ENCODE measurements at places on chromosomes 4 and X.

GRCh38 chrX:12988797-12989196 is 13.9 kb downstream of the TMSB4X start:
- DNase-seq: no peak

- DNase-seq: no peak
Measured at GRCh38 chr4:79964400-79965211, 108.4 kb downstream of the ANTXR2 start.

DNA sequence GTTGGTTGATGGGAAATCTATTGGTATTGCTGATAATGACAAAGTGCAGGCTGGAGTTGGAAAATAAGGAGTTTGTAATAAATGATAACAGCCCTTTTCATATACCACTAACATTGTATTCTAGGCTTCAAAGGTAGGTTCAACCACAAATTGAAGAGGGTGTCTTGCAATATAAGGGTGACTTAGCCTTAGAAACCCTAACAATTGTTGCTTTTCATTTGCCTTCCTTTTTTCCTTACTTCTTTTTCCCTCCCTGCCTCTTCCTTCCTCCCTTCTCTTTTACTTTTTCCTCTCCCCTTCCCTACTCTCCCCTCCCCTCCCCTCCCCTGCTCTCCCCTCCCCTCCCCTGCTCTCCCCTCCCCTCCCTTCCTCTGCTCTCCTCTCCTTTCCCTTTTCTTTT is 10.9 kb upstream of the AGA start:
- no peak for DNase-seq

GRCh38 chr4:8528713-8529112 is 51.5 kb upstream of the GPR78 start:
- no peak for DNase-seq

DNA sequence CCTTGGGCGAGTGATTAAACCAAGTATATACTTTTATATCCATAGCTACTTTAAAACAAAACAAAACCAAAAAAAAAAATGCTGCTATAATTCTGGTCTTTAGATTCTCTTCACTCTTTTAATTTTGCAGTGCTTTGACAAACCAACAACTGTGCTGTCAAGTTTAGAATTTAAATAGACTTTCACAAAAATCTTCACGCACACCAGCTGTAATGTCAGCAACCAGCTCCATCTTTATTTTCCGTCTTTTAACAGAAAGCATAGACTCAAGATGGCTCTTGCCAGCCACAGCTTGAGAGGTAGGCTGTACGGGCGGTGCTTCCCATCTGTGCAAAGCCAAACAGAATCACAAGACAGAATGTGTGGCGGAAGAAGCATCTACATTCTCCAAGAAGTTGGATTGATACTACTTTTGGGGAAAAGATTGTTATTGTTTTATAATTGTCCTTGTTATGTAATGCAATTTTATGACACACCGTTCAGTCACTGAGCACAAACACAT is 388.3 kb upstream of the MAGEC2 start:
- DNase-seq: no peak

DNA sequence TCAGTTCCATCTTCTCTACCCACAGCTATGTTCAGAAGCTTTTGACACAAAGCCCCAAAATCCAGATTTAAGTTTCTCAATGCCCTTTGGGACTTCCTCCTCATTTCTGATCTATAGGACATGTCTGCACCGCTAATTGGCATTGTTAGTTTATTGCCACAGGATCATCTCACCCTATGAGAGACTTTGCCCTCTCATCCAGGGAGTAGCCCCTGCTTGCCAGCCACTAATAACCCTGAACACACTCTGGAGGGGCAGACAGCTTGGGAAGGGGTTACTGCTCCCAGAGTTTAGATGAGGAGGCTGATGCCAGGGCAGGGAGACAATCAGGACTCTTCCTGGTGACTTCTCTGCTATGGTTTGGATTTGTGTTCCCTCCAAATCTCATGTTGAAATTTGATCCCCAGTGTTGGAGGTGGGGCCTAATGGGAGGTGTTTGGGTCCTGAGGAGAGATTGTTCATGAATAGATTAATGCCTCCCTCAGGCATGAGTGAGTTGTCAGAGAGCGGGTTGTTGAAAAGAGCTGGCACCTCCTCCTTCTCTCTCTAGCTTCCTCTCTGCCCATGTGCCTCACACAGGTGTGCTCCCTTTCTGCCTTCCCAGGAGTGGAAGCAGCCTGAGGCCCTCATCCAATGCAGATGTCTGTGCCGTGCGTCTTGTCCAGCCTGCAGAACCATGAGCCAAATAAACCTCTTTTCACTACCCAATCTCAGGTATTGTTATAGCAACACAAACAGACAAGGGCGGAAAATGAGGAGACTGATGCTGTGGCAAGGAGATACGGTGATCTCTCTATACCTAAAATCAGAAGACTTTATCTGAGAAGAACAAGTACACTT is 3.6 kb upstream of the SCARB2 start:
- DNase-seq: no peak

DNA sequence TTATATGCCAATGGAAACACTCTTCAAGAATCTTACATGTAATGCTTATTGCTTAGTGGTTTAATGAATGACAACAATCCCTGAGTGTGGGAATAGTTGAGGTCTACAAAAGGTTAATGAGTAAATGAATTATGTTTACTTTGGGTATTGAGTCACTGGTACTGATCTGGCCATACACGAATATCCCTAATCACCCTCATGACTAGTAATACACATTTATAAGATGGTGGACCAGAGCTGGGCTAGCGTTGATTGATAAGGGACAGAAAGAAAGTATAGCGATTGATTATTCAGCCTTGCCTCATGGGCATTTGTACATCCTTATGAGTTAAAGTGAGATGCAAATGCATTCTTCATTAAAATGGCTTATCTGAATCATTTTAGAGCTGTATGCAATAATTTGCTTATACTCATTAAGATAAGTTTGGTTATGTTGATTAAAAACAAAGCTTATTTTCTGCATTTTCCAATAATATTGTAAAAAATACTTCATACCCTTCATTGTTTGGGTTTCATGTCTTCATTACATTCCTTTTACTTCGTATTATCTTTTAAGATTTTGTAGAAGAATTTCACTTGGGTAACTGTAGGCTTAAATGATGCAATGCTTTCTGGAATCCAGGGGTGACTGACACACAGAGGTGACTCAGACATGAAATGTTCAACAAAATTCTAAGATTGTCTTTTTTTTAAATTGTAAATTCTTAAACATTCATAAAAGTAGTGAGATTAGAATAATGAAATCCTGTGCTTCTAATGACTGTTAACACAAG is 47.4 kb downstream of the FGF2 start:
- DNase-seq: no peak

- DNase-seq: no peak
Measured at GRCh38 chr4:15010038-15010585, 7.8 kb downstream of the CPEB2 start.

DNA sequence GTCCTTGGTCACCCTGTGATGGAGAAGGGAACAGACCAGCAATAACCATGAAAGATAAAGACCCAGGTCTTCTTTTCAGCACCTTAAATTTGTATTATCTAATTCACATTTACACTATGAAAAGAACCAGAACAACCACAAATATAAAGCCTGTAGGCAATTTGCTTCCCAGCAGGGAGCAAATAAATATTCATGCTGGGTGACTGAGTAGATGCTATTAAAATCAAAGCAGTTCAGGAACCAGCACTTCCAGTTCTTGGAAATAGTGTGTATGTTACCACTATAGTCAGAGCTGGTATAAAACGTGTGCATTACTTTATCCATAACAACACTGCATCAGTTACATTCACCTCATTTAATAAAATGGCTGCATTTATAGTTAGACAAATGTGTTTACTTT is 177.8 kb upstream of the ETNPPL start:
- no peak for DNase-seq

- no peak for DNase-seq
Measured at GRCh38 chrX:72271091-72271788, 5.8 kb downstream of the RPS4X start.

- DNase-seq: no peak
Measured at GRCh38 chr4:123317211-123317610, 79.4 kb upstream of the SPRY1 start.

GRCh38 chr4:519885-520682 is 21.1 kb downstream of the PIGG start:
- DNase-seq: no peak

- no peak for DNase-seq
Measured at GRCh38 chr4:146382194-146382593, 139.5 kb downstream of the SLC10A7 start.

- no peak for DNase-seq
Measured at GRCh38 chr4:109276482-109277095, 25.9 kb downstream of the COL25A1 start.

GRCh38 chr4:181018913-181019312 is 1224.3 kb upstream of the TENM3 start:
- no peak for DNase-seq

GRCh38 chrX:7179446-7179845 is 31.5 kb upstream of the PUDP start:
- no peak for DNase-seq

DNA sequence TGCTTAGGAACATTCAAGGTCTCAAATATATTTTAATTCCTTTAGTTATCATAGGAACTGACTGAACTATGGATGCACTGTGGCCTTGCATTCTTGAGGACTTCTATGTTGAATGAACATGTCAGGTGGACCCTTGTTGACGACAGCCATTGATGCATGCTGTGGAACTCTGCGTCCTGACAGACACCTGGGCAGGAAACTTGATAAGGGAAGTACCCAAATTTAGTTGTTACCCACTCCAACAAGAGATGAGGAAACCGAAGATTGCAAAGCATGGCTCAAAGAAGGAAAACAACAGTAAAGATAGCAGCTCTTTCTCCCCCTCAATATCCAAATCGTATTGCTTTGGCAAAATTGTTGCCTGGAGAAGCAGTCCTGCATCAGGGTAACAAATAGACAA is 540.0 kb upstream of the NR3C2 start:
- DNase-seq: no peak

All from CD4-positive, alpha-beta T cell (primary cell).